ENCODE measurements at places on chromosomes 3 and 15.

DNA sequence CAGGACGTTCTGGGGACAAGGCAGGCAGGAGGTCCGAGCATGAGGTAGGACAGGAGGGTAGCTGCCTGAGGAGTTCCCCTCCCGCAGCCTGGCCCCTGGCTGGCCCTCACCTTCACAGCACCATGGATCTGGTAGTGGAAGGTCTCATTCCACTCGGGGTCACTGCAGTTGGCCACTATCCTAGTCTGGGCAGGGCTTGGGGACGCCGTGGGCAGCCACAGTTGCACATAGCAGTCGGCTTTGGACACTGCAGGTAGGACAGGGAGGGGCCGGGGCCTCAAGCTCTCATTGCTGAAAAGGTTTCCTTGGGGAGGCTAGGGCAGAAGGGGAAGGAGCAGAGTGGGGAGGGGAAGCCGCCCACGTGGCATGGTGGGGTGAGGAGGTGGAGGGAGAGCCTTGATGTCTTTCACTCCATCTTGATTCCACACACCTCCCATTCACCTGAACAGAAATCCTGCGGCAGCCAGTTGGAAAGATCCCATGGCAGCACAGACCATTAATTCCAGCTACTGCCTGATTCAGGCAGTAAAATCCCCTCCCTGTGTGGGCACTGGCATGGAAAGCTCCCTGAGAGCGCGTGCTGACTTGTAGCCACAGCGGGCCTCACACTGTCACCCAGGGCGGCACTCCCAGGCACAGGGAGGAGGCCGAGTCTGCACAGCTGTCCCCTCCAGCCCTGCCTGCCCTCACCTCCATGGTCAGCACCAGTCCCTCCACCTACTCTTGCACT is 2.1 kb downstream of the PLA2G4F start:
- no peak for DNase-seq

DNA sequence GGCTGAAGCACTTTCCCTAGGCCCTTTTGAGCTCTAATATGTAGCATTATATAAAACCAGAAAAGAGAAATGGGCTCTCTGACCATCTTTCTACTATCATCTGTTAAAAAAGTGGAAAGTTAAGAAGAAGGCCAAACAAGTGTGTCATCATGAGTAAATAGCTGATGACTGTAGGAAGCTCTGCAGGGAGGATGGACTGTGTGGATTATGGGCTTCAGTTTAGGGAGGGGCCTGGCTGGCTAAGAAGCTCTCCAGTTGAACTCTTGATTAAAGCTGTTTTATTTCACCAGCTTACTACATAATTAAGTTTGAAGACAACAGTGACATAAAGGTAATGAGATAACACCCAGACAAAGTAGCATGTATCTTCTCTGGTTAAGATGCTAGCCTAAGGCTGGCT is 30.6 kb downstream of the INTS14 start:
- no peak for DNase-seq

DNA sequence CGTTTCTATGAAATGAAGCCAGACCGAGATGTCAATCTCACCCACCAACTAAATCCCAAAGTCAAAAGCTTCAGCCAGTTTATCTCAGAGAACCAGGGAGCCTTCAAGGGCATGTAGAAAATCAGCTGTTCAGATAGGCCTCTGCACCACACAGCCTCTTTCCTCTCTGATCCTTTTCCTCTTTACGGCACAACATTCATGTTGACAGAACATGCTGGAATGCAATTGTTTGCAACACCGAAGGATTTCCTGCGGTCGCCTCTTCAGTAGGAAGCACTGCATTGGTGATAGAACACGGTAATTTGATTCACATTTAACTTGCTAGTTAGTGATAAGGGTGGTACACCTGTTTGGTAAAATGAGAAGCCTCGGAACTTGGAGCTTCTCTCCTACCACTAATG is 41.9 kb upstream of the TRA2B start:
- no peak for DNase-seq

DNA sequence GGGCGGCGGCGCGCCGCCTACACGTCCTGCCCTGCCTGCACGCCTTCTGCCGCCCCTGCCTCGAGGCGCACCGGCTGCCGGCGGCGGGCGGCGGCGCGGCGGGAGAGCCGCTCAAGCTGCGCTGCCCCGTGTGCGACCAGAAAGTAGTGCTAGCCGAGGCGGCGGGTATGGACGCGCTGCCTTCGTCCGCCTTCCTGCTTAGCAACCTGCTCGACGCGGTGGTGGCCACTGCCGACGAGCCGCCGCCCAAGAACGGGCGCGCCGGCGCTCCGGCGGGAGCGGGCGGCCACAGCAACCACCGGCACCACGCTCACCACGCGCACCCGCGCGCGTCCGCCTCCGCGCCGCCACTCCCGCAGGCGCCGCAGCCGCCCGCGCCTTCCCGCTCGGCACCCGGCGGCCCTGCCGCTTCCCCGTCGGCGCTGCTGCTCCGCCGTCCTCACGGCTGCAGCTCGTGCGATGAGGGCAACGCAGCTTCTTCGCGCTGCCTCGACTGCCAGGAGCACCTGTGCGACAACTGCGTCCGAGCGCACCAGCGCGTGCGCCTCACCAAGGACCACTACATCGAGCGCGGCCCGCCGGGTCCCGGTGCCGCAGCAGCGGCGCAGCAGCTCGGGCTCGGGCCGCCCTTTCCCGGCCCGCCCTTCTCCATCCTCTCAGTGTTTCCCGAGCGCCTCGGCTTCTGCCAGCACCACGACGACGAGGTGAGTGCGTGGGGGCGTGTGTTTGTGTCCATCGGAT is 602 bp downstream of the TRIM71 start:
- no peak for DNase-seq

DNA sequence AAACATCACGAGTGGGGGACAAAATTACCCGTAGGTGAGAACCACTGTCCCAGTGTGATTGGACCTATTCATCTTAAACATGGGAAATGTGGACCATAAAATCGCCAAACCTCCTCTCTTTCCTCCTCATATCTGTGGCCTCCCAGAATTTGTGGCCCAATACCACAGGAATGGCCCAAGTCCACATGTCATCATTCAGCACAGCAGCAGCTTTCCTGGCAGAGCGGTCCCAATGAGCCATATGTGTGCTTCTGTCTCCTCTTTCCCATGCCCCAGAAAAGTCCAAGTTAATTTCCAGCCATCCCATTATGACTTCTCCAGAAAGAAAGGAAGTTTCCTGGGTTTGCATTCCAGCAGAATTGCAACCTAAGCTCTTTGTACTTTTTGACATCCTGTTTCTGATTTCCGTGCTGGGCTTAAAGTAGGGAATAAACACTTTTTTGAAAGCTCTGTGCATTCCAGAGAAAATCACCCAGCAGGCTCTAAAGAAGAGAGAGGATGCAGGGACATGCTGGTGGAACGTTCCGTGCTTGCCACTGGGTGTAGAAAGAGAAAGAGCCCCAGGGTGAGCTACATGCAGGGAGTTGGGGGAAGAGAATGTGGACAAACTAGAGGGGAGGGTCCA is 259.4 kb upstream of the PROK2 start:
- DNase-seq = no peak

DNA sequence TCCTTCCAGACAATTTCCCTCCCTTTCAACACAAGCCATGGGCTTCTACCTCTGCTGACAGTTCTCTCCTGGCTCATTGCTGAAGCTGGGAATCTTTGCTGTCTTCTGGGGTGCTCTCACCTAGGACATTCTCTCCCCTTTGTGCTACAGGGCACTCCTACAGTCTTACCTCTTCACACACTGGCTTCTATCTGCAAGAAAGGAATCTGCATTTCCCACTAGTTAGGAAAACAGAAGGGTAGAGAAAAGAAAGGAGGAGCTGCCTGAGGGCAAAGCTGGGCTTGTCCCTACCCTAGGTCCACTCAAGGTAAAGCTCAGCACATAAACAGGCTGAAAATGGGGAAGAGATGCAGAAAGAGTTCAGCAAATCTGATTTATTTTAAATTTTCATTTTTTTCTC is 5.6 kb upstream of the ARGFX start:
- no peak for DNase-seq

DNA sequence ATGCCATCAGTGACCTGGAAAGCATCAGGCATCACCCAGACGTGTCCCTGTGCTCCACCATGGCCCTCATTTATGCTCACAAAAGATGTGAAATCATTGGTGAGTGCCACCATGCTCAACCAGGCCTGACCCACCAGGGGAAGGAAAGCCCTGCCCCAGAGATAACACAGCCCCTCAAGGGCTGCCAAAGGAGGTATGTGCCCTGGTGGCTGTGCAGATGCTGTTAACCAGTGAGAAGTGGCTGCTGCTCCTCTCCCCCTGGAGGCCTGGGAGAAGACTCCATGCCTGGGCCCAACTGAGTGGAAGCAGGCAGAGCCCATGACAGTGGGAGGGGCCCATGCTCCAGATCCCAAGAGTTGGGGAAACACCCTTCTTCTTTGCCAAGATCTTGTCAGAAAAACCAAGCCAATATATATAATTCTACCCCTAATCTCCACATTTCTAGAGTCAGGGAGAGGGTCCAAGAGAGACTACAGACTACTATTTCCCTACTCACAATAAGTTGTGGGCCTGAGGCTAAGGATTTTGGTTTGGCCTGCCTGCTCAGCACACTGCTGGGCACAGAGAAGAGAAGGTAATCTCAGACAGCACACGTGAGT is 2.7 kb downstream of the TTC21A start:
- no peak for DNase-seq

DNA sequence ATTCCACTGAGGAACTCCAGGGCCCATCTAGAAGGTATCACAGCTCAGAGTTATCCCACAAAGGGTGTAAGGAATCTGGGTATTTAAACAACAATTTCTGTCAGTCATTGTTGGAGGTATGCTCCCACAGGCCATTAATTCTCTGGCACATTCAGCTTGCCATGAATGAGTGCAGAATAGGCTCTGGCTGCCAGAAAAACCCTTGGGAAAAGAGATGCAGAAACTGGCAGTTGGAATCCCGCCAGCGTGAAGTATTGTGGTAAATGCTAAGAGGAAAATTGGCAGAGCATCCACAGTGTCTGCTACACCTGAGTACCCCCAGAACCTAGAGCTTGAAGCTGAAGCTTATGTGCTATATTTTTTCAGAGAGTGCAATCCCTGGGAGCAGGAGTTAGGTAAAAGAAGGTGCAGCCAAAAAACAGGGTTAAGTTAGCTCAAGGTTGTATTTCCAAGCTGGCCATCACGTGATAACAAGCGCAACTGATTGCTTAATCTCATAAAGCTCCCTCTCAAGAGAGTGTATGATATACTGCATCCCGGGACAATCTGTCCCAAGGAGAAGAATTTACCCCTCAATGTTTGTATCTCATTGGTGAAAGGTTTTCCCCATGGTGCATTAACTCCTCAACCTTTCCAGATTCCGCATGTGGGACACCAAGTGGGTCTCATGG is 94.2 kb upstream of the ACP3 start:
- no peak for DNase-seq

GRCh38 chr15:33738941-33739664 is 229.2 kb upstream of the CHRM5 start:
- DNase-seq = no peak

DNA sequence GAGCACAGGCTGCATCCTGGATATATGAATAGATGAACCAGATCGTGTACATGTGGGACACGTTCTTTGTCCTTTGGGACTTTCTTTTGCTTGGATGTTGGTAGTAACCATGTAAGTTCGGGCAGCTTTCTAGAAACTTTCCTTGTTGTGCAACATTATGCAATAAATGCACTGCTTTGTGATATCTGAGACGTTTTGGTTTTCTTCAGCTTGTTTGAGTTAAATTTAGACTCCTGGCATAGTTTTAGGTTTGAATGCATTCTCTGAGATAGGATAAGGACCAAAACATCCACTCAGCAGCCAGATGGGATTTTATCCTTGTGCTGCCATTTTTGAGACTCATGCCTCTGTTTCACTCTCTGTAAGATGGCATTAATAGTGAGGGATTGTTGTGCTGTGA is 158.9 kb downstream of the IGF1R start:
- no peak for DNase-seq

DNA sequence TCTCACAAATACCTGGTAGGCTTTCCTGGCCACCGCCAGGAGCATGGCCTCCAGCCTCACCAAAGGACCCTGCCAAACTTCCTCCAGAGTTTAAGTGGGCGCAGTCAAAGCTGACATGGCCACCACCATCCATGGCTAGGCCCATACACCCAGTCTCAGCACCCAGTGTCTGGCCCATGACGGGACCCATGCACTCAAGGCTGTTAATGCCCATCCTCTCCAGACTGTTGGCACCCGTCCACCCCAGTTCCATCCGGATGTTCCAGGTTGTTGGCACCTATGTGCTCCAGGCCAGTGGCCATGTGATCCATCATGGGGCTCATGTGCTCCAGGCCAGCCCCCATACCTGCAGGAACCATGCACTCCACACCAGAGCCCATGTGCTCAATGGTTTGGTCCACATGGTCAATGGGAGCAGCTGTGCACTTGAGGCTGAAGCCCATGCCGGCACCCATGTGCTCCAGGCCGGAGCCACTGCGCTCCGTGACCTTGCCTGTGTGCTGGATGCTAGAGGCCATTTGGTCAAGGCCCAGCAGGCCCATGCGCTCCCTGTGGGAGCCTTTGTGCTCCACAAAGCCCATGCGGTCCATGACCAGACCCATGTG is 20.4 kb downstream of the CTDSPL2 start:
- DNase-seq = no peak

DNA sequence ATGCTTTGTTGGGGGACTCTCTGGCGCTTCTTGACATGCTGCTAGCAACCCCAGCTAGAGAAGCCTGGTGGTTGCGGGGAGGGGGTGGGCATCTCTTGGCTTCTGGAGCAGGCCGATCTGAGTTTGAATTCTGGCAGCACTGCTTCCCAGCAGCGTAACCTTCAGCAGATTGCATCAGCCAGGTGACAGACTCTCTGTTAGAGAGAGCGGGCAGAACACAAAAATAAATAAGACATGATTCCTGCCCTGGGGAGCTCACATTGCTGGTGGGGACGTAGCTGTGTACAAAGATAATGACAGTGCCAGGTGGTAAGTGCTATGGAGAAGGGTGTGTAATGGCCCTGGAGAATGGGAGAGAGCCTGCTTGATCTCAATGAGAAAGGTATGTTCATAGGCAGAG is 87.4 kb downstream of the THSD4 start:
- DNase-seq = no peak

- DNase-seq = no peak
These were observed 748 bp downstream of the CCNL1 start for GRCh38 chr3:157159037-157159761.

- no peak for DNase-seq
These were observed 241.7 kb upstream of the ICE2 start for GRCh38 chr15:60720493-60721256.

DNA sequence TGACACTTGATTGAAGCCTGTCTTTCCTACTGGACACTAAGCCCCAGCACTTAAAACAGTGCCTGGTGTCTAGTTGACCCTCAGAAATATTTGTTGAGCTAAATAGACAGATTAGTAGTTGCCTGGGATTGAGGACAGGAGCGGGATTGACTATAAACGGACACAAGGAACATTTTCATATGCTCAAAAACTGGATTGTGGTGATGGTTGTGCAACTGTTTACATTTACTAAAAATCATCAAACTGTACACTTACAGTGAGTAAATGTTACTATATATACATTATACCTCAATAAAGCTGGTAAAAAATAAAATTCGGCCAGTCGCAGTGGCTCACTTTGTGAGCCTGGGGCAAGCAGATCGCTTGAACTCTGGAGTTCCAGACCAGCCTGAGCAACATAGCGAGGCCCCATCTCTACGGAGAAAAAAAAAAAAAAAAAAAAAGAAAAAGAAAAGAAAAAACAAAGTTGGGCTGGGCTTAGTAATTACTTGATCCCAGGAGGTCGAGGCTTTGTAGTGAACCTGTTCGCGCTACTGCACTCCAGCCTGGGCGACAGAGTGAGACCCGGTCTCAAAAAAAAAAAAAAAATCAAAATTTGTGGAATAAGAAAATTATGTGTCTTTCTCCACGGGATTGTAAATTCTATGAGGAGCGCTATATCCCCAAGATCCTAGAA is 632 bp upstream of the IDH3A start:
- DNase-seq = no peak

- DNase-seq = no peak
These were observed 33.6 kb upstream of the APH1B start for GRCh38 chr15:63243776-63244175.

All from posterior cingulate gyrus (tissue), 11 donors.